ENCODE measurements at places on chromosomes 16 and 17.
A peak's percentile ranks its signal among the peaks of the same experiment; 100 is the strongest.

DNA sequence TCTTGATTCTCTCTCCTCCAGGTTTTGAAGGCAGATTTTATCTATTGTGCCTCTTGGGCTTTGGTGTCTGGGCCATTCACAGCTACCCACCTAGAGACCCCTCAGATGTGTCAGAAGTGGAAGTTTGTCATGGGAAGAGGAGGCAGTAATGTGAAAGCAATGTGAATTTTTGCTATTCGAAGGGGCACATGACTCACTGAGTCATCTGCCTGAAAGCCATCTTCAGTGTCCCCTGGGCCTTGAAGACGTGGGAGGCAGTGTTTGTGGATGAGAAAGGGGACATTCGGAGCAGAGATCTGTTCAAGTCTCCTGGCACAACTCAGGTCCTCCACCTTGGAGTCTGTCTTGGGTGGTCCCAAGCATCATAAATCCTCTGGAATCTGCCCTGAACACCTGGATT, 530.2 kb downstream of the NPIPA7 start:
- DNase-seq: no peak

DNA sequence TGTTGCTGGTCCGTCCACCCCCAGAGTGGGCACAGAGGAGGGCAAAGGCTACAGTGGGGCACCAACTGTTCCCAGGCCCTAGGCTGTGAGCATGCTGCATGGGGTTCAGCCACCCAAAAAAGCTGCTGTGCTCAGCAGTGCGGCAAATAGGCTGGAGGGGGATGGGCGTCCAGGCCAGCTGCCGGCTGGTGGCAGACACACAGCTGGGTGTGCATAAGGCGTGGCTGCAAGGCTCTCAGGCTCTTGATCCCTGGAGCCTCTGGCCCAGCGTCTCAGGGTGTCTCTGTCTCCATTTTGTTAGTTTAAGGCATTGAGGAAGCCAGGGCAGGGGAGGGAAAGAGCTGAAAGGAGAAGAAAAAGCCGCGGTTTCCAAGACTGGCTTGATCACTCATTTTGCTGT, 8.8 kb downstream of the RPL19 start:
- no peak for DNase-seq

DNA sequence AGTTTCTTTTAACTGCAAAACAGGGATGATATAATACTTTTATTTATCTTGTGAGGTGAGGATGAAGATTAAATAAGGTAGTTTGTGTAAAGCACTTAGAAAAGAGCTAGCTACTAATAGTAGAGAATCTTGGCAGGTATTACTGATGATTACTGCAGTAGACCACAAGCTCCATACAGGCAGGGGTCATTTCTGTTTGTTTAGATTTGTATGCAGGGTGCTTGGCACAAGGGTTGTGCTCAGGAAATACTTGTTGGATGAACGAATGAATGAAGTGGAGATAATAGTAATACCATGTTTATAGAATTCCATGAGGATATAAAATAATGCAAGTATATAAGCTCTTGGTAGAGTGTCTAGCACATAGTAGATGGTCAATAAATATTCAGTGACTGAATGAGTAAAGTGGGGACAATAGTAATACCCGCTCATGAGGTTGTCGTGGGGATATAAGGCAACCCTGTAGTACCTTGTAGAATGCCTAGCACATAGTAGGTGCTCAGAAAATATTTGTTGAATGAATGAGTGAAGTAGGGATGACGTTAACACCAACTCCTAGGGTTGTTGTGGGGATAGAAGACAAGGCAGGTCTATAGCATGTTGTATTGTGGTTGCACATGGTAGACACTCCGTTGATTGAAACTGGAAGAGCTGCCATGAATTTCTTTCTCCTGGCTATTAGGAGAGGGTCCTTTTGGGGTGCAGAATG, 83.0 kb downstream of the ABCC1 start:
- no peak for DNase-seq

- DNase-seq: no peak
These were observed 241.6 kb upstream of the SALL1 start for GRCh38 chr16:51392521-51393187.

DNA sequence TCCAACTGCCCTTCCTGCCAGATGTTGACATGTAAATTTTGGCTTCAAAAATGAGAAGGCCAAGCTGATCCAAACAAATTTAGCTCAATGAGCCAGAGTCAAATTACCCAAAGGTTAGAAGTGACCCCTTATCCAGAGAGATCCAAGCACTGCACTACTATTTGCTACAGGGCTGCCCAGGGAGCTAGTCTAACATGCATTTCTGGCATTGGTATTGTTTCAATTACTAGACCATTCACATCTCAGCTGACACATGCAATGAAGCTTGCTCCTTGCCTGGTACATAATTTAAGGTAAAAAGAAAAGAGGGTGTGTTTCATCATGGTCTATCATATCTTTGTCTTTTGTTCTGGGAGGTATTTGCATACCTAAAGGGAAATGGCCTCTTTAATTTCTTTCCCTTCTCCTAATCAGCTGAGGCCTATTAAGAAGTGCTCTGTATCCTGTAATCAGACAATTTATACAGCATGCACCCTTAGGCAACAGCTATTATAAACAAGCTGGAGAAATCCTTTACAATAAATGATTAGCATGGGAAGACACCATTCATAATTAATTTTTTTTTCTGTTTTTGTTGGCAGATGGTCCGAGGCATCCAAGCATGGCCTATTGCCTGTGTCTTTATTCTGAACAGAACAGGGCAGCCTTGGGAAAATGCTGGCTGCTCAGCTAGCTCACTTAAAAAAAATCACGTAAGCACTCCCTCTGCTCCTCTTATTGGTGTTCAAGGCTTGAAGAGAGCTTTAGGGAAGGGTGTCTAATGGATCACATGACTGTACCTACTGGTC, 161.5 kb upstream of the SALL1 start:
- no peak for DNase-seq

DNA sequence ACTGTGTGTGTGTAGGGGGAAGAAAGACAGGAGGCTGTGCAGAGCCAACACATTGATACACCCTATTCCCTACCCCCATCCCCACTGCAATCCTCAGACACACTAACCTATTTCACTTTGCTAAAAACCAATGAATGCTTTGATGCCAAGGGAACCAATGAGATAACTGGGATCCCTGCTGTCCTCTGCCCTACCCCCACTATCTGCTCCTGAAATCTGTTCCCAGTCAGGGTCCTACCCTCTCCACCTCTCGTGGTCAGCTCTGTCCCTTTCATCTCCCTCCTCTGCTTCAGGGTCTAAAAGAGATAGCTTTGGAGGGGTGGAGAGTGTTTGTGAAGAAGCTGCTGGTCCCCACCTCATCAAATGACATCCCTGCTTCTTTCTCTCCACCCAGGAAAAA, 19.1 kb upstream of the SP6 start:
- peak; percentile 71 for DNase-seq

DNA sequence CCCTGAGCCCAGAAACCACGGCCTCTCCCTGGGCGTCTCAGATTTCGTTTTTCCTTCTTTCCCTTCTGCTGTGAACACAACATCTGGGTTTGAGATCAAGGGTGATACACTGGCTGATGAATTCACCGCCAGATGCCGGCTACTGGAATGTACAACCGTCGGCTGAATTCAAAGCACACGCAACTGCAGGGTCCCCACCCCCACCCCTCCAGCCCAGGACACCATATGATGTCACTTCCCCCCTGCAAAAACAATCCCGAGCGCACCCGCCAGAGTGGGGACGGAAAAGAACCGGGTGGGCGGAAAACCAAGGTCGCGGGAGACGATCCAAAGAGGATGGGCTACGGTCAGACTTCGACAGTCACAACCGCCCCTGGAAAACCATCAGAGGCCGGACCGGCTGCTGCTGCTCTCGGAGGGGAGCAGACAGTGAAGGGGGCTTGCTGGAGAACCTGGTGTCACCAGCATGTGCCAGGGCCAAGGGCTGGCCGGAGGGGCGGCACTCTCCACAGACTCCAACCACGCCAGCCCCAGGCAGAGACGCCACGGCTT, 23.3 kb downstream of the CEP295NL start:
- peak; percentile 98 for DNase-seq

DNA sequence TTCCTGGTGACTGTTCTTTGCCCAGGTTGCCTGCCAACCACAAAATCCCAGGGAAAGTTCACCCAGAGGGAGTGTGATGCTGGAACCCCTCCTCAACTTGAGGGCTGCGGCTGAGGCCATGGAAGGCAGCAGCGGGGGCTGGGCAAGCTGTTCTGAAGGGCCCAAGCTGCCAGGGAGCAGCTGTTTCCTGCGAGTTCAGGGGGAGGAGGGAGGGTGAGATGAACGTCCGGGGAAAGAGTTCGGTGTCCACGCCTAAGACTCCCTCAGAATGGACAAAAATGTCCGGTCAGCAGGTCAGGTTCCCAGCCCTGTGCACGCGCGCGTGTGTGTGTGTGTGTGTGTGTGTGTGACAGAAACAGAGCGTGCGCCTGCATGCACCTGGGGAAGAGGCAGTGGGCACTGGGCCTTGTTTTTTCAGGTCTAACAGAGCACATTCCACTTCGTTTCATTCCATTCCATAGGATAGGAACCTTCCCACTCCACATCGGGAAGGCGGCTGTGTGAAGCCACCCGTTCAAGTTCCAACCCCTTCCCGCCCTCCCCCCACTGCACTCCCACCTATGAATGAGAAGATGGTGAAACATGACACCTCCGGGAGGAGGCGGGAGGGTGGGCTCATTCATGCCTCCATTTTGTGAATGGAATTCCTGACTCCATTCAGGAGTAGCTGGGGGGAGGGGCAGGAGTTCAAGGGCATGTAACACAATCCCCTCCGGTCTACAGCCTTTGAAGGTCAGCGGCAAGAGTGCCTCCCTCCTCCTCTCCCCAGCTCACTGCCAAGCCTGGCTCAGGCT, 15.7 kb downstream of the ETV4 start:
- peak; percentile 100 for DNase-seq
